ENCODE measurements at places on chromosomes 5 and 9.

- DNase-seq = no peak
Measured at GRCh38 chr5:2190549-2190948, 307.8 kb upstream of the IRX4 start.

DNA sequence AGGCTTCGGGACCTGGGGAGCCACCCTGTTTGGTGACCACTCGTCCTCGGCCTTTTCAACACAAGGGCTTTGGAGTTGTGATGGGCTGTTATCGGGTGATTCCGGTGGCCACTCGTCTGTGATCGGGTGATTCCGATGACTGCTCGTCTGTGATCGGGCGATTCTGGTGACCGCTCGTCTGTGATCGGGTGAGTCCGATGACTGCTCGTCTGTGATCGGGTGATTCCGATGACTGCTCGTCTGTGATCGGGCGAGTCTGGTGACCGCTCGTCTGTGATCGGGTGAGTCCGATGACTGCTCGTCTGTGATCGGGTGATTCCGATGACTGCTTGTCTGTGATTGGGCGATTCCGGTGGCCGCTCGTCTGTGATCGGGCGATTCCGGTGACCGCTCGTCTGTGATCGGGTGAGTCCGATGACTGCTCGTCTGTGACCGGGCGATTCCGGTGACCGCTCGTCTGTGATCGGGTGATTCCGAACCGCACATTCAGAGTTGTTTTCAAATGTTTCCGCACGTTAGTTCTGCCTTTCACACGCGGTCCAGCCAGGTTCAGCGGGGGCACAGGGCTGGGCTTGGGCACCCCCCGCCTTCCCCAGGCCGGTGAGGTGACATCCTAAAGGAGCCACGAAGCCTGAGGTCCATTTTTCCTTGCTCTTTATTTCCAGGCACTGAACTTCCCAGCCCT is 30.3 kb downstream of the TPPP start:
- no peak for DNase-seq

- DNase-seq = no peak
Measured at GRCh38 chr5:19240170-19240569, 747.8 kb downstream of the CDH18 start.

GRCh38 chr9:81468084-81468595 is 221.2 kb downstream of the TLE1 start:
- no peak for DNase-seq

DNA sequence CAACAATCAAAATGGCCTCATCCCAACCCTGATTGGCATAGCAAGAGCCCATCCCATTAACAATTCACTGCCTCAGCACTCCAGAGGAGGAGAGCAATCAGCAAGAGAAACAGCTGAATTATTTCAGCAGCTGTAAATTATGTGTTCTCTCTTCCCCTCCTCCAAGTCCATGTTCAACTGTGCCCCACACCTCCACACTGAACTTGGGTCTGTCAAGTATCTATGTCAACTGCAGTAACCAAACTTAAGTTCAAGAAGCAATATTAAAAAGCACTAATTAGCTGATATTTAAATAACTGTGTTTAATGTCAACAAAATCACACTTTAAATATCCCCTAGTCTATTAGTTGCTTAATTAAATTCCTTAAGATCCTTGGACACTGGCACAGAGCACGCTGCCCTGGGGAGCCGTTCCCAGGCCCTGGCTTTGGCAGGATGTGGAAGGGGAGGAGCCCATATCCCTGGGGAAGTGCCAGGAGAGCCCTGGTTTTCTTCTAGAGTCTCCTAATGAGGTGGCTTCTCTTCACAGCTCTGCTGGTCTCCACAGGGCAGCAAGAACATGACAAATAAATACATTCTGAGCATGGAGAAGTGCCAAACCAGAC is 50.6 kb downstream of the SIL1 start:
- no peak for DNase-seq
